ENCODE measurements at places on chromosomes 5 and 9.

DNA sequence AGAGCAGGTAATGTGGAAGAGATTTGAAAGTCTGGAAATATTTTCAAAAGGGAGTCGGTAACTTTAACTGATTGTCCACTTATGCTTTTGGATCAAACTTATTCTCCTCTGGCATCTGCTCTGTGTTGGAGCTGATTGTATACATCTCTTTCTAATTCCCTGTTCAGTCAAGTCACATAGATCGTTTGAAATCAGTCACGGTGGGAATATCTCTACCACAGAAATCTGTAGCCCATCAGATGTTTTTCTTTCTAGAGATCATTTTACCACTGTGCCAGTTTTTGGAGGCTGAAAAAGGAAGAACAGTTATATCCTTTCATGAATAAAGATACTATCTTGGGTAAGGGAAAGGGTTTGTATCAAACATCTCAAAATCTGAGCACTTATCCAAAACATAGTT lies 1853.3 kb downstream of the EFNA5 start:
- no peak for DNase-seq

GRCh38 chr5:42148813-42149212 lies 223.7 kb downstream of the FBXO4 start:
- no peak for DNase-seq

- no peak for DNase-seq
These were observed 90.7 kb upstream of the FSTL4 start for GRCh38 chr5:133702791-133703770.

- peak; percentile 70 for DNase-seq
These were observed 32.8 kb downstream of the ZNF474 start for GRCh38 chr5:122162100-122162638.

DNA sequence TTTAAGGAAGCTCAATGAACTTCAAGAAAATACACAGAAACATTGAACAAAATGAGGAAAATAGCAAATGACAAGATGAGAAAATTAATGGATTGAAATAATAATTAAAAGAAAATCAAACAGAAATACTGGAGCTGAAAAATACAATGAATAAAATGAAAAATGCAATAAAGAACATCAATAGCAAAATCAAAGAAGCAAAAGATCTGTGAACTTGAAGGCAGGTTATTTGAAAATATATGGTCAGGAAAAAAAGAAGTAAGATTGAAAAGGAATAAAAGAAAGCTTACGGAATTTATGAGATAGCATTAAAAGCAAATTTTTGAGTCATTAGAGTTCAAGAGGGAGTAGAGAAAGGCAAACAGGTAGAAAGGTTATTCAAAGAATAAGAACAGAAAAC lies 42.4 kb downstream of the CERT1 start:
- DNase-seq = no peak
